ENCODE measurements at places on chromosomes 3 and 15. TPM values are rescaled to one million over a fixed set of nuclear protein-coding genes. Genes with fewer than 3 reads are reported as not detected.

Gene PLXNB1
- 146 TPM for total RNA-seq

Gene HGD
- not detected for total RNA-seq

Gene STRA6
- not detected for total RNA-seq

Gene SEMA5B
- total RNA-seq: 1.8 TPM

Gene LRTM1
- not detected for total RNA-seq

Gene ANKRD63
- not detected for total RNA-seq

Gene SAMMSON
- not detected for total RNA-seq

Gene FOXL2NB
- not detected for total RNA-seq

Gene SCN11A
- not detected for total RNA-seq

Gene PLA2G4B
- total RNA-seq: 87.7 TPM

Gene HESX1
- 3.7 TPM for total RNA-seq

Gene GABRR3
- total RNA-seq: not detected

Gene RLBP1
- not detected for total RNA-seq

Gene MYZAP
- 19.5 TPM for total RNA-seq

Gene CHRNB4
- not detected for total RNA-seq

Gene SYNPR
- not detected for total RNA-seq

Gene KBTBD13
- total RNA-seq: not detected

Gene KLF15
- 9.6 TPM for total RNA-seq

Gene PRSS50
- total RNA-seq: 0.52 TPM

Gene TMEM212
- total RNA-seq: not detected

Gene DPPA2
- not detected for total RNA-seq

Gene NR2F2
- total RNA-seq: 6.4 TPM

Gene GASK1A
- total RNA-seq: 3.4 TPM

Gene CX3CR1
- total RNA-seq: 1.5 TPM

Gene SUMF1
- total RNA-seq: 58.6 TPM

Gene RTP1
- not detected for total RNA-seq

Gene RBP2
- total RNA-seq: not detected

Gene CHRNA7
- 1.3 TPM for total RNA-seq

Gene ARL6
- total RNA-seq: 4.5 TPM

Gene SERPINI2
- total RNA-seq: not detected

Gene KIF23
- 3.2 TPM for total RNA-seq

Gene UPK1B
- total RNA-seq: 1.9 TPM

Gene C2CD4A
- total RNA-seq: not detected

Gene TRPC1
- total RNA-seq: 5.0 TPM

Gene MESP2
- total RNA-seq: not detected

Gene PPP1R14D
- 2.4 TPM for total RNA-seq

Gene GPR87
- total RNA-seq: 68.5 TPM

Gene IL17RE
- total RNA-seq: 82.3 TPM

Gene EPB42
- not detected for total RNA-seq

Gene BOC
- 75.3 TPM for total RNA-seq

Gene LMOD3
- total RNA-seq: not detected

Gene MME
- total RNA-seq: 11.0 TPM

Gene MAGEL2
- total RNA-seq: not detected
